ENCODE measurements at places on chromosomes 12 and 14. TPM values are rescaled to one million over a fixed set of nuclear protein-coding genes. Genes with fewer than 3 reads are reported as not detected.

PLEKHG7 gene
- not detected for total RNA-seq

MYF6 gene
- total RNA-seq = not detected

C12orf50 gene
- not detected for total RNA-seq

MDGA2 gene
- under 0.01 TPM for total RNA-seq

MGAT4C gene
- under 0.01 TPM for total RNA-seq
